ENCODE measurements at places on chromosomes 16 and 17.

DNA sequence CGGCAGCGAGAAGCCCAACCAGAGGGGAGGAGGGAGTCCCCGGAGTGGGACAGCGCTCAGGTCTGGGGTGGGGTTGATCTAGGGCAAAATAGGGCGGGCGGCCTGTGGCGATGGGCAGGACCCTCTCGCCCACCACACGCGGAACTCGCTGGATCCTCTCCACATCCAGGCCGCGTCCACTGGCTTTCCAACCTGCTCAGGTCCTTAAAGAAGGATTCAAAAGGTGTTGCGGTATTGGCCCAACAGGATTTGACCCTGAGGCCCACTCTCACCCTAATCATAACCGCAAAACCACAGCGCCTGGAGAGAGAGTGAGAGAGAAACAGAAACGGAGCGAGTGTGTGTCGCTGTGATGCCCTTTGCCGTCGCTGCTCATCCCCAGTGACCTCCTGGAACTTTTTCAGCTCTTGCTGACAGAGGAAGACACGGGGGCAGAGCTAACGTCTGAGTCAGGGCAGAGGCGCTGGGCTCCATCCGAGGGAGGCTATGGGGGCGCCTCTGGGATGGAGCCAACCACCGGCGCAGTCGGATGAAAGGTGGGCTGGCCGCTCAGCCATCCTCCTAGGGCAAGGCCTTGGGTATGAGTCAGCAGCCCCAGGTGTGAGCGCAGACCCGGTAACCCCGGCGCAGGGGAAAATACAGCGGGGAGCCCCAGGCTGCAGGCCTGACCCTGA lies 16.7 kb upstream of the OR1F1 start:
- DNase-seq = peak; percentile 59

- DNase-seq = no peak
These were observed 22.5 kb upstream of the SLC35B1 start for GRCh38 chr17:49730078-49730784.

- peak; percentile 18 for DNase-seq
These were observed 1.4 kb downstream of the ERCC4 start for GRCh38 chr16:13921328-13921727.

- DNase-seq = no peak
These were observed 10.9 kb downstream of the RBBP6 start for GRCh38 chr16:24550295-24550694.

- peak; percentile 76 for DNase-seq
These were observed 11.5 kb downstream of the FLII start for GRCh38 chr17:18246880-18247612.

- DNase-seq = no peak
These were observed 5.9 kb upstream of the RGS9 start for GRCh38 chr17:65131240-65131639.

GRCh38 chr16:65278874-65279273 lies 157.0 kb upstream of the CDH11 start:
- DNase-seq = no peak

GRCh38 chr17:49494986-49495841 lies at the start of gene NGFR:
Gene NGFR, plus strand, starts transcription at chr17:49495293. Its CDS starts 125 bp downstream, at chr17:49495418.
- DNase-seq = peak; percentile 66

GRCh38 chr17:72005332-72006163 lies 115.3 kb upstream of the SOX9 start:
- no peak for DNase-seq

GRCh38 chr17:1643293-1643998 lies 2.1 kb downstream of the SCARF1 start:
- DNase-seq = peak; percentile 68

GRCh38 chr16:459761-460160 lies 34.3 kb downstream of the RAB11FIP3 start:
- no peak for DNase-seq

DNA sequence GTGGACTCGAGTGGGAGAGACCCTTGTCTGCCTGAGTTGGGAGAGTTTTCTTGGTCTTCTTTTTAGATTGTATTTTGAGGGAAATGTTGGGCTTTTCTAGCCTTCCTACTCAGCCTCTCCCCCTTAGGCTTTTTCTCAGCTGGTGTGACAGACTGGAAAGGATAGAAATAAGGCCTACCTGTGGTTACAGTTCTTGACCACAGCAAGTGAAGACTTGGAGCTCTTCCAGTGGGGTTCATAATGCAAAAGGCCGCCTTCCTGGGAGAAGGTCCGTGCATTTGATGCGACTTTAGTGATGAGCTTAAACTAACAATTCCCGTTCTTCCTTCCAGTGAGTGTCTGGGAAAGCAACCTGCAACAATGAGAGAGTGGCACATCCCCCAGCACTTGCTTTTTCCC lies 56.8 kb downstream of the B9D1 start:
- DNase-seq = no peak

DNA sequence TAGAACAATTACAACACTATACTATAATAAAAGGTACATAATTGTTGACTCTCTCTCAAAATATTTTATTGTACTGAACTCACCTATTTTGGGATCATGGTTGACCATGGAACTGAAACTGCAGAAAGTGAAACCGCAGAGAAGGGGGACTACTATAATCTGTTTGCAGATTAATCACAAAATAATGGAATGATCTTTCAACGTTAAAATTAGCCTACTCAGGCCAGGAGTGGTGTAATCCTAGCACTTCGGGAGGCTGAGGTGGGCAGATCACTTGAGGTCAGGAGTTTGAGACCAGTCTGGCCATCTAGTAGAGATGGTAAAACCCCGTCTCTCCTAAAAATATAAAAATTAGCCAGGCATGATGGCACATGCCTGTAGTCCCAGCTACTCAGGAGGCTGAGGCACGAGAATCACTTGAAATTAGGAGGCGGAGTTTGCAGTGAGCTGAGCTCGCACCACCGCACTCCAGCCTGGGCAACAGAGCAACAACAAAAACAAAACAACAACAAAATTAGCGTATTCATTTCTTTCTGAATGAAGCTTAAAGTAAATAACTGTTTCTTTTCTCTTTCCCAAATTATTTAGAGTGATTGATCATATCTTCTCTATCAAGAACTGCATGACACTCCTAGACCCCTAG lies 45.6 kb downstream of the IKZF3 start:
- no peak for DNase-seq

DNA sequence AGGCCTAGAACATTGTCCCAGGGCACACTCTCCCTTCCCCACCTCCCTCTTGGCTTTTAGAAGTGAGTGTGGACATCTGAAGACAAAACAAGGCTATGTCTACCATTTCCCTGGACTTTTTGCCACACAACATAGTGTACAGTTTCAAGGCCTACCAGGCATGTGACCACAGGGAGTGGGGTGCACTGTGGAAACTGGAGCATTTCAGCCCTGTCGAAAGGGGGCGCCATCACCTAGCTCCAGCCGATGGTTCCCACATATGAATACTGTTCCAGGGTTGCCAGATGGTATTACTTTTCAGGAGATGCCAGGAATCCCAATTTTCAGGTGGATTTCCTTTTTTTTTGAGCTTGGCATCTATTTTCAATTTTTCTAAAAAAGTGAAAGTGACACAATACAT lies 140.7 kb downstream of the KATNIP start:
- peak; percentile 78 for DNase-seq

DNA sequence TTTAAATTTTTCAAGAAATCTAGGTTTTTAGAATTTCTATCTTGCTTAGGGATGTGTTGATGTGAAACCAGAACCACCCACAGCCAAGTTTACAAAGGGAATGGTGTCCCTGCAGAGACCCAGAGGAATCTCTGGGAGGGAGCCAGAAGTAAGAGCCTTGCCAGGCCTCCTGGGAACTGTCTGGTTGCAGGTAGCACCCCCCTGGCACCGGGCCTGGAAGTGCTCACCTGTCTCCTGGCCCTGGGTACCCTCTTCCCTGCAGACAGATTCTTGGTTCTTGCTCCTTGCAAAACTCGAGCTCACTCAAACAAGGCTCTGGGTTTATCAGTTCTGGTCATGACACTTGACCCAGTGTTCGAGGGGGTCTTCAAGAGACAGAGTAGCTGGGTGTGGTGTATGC lies 24.6 kb upstream of the ZFP90 start:
- no peak for DNase-seq

- DNase-seq = no peak
These were observed 6.9 kb downstream of the ZACN start for GRCh38 chr17:76085731-76086366.

GRCh38 chr16:82373976-82374375 lies 204.0 kb upstream of the MPHOSPH6 start:
- DNase-seq = no peak
